Upper lobe of left lung (tissue), 6 donors: ENCODE measurements at places on chromosomes 13 and 19.

GRCh38 chr13:29143847-29144246 lies 323.7 kb downstream of the MTUS2 start:
- no peak for DNase-seq

DNA sequence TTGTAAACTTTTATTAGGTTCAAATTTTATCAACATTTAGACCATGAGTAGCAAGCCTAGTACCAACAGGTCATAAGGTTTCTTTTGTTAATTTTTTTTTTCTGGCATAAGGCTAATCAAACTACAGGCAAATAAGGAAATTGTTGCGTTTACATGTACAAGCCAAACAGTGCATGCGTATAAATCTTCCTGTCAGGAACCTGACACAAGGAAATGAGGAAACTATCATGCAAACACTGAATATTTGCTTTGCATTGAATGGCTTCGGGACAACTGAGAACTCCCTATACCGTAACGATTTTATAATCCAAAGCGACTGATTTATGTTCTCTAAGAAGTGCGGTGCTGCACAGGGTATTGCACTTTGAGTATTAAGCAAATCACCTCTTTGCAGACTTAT lies 133.0 kb upstream of the TRPC4 start:
- DNase-seq = no peak

- DNase-seq = peak; percentile 56
Measured at GRCh38 chr19:10961073-10961860, 437 bp downstream of the SMARCA4 start.

DNA sequence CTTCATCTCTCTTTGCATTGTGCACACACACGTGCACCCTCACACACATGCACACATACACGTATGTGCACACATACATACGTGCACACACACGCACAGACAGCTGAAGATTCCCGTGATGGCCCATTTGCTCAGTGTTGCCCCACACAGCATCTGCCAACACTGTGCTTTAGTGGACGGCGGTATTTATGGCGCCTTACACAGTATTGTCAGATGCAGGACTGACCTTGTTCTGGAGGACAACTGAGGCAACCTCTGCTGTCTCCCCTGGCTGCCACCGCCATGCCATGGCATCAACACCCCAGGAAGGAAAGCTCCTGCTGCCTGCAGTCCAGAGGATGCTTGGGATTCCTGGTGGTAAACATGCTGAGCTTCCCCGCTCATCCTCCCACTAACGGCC lies 316.4 kb downstream of the TEX29 start:
- DNase-seq = no peak

- peak; percentile 41 for DNase-seq
Measured at GRCh38 chr19:18895038-18895823, 727 bp downstream of the CERS1 start.

- DNase-seq = peak; percentile 92
Measured at GRCh38 chr19:35066691-35067563, 25.4 kb downstream of the HPN start.

DNA sequence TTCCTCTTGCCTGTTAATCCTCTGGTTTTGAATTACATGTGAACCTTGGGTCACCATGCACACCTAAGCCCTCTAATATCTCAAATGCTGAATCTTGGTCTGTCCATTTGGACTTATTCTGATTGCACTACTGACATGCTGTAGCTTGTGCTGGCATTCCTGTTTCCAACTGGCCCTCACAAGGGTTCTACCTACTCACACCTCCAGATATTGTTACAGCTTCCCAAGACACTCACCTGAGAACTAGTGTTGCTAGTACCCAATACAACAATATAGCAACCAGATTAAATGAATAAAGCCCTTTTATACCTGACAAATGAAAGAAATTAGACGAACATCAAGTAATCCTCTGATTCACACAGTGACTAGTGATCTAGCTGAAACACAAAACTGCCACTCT lies 16.6 kb downstream of the TEX30 start:
- no peak for DNase-seq

GRCh38 chr13:30037766-30038165 lies 187.3 kb upstream of the UBL3 start:
- DNase-seq = no peak

DNA sequence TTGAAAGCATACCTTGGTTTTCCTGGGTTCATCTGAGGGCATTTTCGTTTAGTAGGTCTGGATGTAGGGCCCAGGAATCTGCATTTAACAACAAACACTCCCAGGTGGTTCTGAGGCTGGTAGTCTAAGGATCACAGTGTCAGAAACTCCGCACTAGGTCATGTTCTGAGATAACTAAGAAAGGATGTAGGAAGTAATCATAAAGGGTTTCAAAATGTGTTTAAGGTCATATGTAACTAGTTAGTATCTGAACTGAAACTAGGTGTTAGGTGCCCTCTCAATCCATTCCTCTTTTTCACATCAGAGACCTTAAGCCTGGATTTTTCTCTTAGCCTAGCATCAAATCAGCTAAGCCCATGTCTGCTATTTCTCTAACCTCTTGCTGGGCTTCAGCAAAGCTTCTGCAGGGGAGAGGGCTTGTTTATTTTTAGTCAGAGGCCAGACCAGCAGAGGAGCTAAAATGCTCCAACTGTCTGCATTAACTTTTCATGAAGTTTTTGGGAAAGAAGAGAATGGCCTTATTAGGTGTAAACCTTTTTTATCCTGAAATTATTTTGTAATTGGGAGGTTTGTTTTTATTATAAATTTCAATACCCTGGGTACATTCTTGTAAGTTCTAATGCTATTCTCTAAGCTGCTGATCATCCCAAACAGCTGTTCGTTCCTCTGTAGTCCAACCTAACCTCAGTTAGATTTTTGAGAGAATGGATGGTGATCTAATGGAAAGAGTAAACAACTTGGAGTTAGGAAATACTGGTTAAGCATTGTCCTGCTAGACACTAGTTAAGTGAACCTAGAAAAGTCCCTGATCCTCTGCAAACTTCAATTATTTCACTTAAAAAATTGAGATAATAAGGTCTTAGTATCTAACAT lies 262.8 kb upstream of the RFC3 start:
- no peak for DNase-seq

DNA sequence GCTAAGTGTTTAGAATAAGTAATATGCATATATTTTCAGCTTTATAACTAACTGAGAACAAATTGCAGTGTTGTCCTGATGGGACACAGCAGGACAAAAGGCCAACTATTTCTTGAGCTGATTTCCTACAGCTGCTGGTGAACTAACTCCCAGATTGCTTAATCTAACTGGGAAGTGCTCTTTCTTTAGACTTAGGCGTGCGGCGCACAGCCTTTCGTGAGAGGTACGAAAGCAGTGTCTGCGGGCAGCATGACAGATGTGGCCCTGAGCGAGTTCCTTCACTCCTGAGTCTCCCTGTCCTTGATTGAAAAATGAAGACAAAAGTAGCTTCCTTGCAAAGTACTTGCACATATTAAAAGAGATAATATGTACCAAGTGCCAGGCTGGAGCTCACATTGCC lies 47.3 kb upstream of the NPAS1 start:
- no peak for DNase-seq

DNA sequence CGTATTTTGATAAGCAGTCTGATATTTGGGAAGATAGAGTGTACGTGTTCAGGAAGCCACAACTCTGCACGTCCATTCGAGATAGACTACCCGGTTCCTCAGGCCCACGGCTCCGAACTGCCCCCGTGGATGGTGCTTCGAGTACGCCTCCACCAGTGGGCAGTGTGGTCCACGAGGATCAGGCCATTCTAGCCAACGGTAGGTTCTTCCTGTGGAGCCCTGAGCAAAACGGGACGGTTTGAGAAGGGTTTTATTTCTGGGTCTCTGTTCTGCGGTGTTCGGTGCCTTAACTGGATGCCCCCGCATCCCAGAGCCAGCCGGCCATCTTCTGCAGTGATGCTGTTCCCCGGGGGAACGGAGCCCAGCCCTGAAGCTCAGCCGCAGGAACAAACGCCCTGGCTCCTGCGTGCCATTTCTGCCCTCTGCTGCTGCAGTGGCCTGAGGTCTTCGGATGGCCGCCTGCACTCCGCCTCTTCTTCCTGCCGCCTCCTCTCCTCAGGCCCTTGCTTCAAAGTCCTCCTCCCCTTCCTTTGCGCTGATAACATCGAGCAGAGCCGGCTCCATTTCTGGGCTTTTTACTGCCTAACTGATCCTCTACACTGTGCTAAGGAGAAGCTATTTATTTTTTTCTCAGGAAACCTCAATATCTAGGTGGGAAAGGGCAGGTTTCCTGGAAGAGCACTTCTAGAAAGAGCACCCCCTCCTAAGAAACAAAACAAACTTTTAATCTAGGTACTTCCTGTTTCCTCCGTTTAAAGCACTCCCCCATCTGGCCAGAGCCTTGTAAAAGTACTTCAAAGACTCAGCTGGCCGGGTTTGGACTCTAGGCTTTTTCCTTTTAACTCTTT lies 36.2 kb upstream of the SLC46A3 start:
- DNase-seq = peak; percentile 38

DNA sequence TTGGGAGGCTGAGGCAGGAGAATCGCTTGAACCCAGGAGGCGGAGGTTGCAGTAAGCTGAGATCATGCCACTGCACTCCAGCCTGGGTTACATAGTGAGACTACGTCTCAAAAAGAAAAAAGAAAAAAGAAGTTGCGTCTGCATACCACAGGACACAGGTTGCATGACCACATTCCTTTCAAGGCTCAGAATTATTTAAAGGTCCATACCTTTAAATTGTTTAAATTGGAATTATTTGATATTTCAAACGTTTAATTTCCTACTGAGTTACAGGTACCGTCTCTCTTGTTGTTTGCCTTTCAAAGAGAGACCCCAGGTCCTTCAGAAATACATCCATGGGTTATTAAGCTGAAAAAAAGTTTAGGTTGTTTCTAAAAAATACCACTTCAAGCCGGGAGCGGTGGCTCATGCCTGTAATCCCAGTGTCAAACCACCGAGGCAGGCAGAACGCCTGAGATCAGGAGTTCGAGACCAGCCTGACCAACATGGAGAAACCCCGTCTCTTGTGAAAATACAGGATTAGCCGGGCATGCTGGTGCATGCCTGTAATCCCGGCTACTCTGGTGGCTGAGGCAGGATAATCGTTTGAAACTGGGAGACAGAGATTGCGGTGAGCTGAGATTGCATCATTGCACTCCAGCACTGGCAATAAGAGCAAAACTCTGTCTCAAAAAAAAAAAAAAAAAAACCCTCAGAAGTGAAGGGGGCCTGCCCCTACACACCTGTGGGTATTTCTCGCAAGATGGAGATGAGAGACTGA lies 18.6 kb downstream of the ZNF816 start:
- DNase-seq = no peak

GRCh38 chr19:48946463-48947257 lies 8.0 kb upstream of the BAX start:
- DNase-seq = no peak

DNA sequence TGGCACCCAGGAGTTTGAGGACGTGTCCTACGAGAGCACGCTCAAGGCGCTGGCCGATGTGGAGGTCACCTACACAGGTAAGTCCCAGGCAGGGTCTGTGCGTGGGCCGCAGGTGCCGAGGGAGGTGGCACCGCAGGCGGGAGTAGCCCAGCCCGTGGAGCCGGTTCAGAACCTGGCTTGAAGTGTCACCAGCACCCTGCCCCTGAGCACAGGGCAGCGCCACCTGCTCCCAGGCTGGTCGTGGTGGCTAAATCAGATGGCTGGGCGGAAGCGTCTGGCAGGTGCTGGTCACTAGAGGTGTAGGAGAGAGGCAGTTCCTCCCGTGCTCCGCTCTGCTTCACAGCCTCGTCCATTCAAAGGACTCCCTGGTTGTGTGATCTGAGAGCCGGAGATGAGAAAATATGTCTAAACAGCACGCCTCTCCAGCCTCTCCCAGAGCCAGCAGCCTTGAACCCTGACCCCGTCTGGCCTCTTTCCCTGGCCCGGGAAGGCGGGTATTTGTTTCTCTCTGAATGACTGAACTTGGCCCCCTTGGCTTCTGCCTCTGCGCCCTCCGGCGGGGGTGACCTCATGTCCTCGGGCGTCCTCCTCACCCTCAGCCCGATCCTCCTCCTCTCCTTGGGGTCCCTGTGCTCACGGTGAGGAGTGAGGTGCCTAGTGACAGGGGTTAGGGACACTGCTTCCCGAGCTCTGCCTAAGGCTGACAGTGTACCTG lies 5.4 kb downstream of the THOP1 start:
- no peak for DNase-seq

DNA sequence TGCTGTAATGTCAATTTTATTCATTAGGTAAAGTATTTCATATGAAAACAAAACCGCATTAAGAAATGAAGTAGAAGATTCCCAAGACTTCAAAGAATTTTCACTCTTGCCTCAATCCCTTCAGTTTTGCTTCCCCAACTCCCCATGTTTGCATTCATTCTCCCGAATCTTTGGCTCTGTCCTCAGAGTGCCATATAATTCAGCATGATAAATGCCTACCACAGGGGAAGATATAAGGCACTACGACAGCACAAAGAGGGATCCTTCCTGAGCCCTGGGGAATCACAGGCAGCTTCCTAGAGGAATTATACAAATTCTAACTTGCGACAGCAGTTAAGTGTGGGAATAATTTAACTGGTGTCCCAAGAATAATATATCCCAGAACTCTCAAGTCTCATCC lies 68.5 kb downstream of the TSC22D1 start:
- DNase-seq = no peak

DNA sequence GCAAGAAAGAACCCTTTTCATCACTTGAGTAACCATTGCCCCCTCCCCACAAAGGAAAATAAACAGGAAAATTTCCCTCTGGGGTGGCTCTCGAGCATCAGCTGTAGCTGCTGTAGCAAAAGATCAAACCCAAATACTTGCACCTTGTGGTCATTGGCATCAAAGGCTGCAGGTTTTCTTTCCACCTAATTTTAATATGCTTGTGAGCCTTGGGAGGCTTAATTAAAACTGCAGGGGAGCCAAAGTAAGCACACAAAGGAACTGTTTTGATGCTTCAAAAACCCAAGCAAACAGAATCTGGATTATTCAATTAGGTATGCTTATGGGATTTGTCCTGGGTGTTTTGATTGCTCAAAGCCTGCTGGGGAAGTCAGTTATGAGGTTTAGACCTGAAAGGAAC lies 119.5 kb downstream of the SHISA2 start:
- DNase-seq = no peak

DNA sequence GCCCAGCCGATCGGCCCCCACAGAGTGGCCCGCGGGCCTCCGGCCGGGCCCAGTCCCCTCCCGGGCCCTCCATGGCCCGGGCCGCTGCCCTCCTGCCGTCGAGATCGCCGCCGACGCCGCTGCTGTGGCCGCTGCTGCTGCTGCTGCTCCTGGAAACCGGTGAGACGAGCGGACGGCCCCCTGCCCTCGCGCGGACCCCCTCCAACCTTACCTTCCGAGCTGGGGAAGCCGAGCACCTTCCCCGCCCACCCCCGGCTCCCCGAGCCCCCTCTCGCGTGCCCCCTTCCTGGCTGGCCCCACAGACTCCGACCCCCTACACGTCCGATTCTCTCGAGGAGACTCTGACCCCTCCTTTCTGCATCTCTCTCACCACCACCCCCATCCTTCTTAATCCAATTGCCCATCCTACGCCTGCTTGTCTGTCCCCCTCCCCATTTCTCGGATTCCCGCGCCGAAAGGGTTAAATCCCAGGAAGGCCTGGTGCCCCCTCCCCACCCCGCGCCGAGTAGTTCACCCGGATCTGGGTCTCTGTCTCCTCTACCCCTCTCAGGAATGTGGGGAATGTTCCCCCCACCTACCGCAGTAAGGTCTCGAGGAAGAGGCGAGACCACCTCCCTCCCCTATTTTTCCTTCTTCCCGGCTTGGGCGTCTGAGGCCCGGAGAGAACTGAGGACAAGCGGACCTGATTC lies 502 bp downstream of the NECTIN2 start:
- DNase-seq = no peak
